Activated CD4-positive, alpha-beta T cell treated with anti-CD3 and anti-CD28 coated beads, Interleukin-2, amount 50 U/mL, for 1 hour (primary cell): ENCODE measurements at places on chromosomes 1 and 21.

GRCh38 chr1:38004284-38005108 lies 818 bp downstream of the FHL3 start:
- DNase-seq = no peak

DNA sequence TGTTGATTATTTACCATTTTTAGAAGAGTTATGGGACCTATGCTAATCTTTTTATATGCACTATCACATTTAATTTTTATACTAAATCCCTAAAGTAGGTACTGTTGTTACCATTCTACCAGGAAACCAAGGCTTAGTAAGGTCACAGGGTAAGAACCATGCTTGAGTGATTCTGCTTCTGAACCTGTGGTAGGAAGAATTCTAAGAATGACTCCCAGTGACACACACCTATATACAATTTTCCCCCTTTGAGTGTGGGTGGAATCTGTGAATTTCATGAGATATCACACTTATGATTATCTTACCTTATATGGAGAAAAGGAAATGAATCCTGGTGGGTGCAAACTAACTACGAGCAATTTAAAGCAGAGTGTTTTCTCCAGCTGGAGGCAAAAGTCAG lies 391.0 kb downstream of the USH2A start:
- DNase-seq = no peak

GRCh38 chr1:2132222-2133038 lies 62.1 kb downstream of the FAAP20 start:
- peak; percentile 23 for DNase-seq

GRCh38 chr1:173749137-173749536 lies 34.4 kb downstream of the KLHL20 start:
- DNase-seq = no peak

GRCh38 chr1:60055336-60055735 lies 18.2 kb downstream of the C1orf87 start:
- DNase-seq = no peak

DNA sequence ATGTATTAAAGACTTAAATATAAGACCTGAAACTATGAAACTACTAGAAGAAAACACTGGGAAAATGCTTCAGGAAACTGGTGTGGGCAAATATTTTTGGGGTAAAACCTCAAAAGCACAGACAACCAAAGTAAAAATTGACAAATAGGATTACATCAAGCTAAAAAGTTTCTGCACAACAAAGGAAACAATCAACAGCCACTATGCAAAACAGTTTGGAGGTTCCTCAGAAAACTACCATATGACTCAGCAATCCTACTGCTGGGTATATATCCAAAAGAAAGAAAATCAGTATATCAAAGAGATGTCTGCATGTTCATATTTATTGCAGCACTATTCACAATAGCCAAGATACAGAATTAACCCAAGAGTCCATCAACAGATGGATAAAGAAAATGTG lies 17.1 kb downstream of the TSHB start:
- DNase-seq = no peak

- no peak for DNase-seq
Measured at GRCh38 chr1:74526708-74527107, 14.3 kb upstream of the LRRC53 start.

DNA sequence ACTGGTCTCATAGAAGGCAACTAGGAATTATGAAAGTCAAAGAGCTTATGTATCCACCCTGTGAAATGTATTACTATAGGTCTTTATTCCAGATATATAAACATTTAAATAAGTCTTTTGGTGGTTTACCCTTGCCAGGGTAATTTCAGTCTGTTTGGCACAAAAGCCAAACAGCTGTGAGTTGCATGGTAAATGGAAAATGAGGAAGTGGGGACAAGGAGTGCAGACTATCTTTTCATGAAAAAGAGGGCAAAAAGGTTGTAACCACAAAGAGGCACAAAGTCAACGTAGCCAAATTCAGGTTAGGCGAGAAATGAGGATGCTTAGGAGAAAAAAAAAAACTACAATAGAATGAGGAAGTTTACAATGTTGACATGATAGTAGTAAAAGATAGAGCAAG lies 492.3 kb upstream of the PRMT6 start:
- DNase-seq = no peak

DNA sequence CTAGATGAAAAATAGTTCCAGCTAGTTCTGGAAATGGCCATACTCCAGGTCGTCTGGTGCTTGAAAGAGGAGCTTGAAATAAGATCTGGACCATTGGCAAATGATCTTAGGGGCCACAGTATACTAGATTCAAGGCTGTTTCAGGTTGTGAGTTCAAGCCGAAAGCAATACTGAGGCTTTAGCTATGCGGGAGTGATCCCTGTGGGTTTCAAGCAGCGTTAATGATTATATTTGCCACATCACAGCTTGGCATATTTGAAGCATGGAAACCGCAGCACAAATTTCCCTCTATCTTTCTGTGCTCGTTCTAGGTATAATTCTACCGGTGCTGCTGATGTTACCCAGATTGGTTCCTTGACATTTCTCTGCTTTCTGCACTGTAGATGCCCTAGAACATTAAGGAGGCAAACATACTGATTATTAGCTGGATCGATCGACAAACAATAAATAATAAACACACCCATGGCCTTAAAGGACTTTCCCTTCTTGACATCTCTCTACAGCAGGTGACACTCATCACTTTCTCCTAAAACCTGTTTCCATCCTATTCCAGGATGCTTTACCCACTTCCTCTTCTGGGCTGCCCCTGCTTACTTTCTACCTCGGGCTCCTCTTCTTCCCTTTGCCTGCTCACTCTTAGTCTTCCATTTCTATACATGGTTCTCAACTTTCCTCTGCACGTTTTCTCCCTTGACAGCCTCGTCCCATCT lies 40.6 kb upstream of the LYST start:
- no peak for DNase-seq

GRCh38 chr1:37741130-37741529 lies 23.8 kb downstream of the EPHA10 start:
- no peak for DNase-seq

DNA sequence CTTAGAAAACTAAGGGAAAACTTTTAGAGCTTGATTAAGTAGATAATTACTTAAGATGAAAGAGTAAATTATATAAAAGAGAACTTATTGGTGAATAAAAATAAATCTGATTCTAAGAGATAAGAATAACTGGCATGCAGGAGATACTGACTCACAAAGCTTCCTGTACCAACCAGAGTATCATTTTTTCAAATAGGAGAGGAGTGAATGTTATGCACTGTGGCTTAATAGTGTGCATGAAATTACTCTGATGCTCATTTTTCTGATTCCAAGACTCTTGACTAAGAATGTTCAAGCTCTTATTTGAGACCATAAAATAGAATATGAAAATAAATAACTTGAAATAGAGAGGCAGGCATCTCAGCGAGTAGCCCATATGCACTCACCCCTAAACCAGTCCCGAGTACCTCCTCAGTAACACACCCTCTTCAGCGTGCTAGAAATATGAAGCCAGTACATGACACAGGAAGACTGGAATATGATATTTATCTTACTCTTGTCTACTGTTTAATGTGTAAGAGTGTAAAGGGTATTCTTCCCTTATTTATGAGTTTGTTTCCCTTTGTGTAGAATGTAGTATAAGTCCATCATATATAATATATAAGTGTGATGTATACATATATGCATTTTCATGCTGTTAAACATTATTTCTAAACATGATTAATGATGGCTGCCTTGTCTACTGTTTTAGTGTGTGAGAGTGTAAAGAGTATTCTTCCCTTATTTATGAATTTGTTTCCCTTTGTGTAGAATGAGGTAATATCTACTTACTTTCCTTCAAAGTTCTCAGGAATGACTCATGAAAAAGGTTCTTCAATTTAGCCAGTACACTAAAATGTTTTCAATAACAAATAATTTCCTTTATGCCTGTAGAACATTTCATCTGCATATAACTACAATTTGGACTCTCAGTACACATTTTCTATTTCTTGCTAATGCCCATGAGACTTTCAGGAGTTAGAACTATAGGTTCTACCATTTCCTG lies 99.2 kb upstream of the PALMD start:
- DNase-seq = no peak

DNA sequence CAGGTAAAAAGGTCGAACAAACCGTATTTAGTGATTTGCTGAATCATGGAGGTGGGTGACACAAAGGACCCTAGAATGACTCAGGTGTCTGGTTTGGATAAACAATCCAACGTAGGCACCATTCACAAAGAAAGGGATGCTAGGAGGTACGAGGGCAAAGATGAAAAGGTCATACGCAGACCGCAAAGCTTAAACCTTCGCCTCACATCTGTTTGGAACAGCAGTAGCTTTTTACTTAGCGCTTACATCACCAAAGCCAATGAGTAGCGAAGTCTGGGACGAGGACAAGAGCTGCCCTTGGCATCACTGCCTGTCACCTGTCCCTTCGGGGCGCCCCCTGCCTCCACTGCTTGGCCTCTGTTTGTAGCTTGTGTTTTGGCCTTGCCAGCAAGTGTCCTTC lies 350.2 kb downstream of the SMYD3 start:
- no peak for DNase-seq

DNA sequence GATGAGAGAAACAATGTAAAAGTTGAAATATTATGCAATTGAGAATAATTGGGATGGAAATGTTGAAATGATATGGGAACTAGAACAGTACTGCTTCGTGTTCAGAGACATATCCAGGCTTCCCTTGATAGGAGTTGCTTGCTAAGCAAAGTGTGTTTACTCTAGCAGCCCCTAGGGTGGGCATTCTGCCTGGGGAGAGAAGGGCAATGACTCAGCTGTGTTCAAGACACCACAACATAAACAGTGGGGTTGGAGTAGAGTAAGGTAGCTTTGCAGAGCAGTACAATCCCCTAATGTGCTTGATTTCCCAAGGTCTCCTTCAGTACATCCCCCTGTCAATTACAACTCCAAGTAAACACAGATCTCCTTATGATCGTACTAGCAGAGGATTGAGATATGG lies 4.8 kb upstream of the PCNX2 start:
- no peak for DNase-seq

DNA sequence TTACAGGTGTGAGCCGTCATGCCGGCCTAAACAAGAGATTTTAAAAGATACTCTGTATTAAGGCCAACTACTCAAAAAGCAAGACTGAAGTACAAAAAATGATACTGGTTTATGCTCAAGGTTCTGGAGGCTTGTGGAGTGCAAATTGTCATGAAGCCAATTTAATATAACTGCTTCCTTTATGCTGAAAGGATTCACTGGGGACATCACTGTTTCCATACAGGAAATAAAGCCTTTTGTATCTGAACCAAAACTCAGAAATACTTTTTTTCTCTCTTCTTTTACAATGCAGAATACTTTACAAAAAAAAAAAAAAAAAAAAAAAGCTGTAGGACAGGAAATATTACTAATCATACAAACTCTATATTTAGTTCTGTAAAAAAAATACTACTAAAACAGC lies 55.5 kb upstream of the CNN3 start:
- no peak for DNase-seq

- no peak for DNase-seq
Measured at GRCh38 chr1:22600817-22601605, 35.4 kb upstream of the C1QA start.

GRCh38 chr1:11685210-11685752 lies 4.3 kb upstream of the MAD2L2 start:
- DNase-seq = no peak

GRCh38 chr1:228958121-228958520 lies 222.8 kb downstream of the RHOU start:
- DNase-seq = no peak

GRCh38 chr1:54971317-54971791 lies 9.1 kb upstream of the TMEM61 start:
- DNase-seq = no peak

GRCh38 chr1:48493041-48493440 lies 21.0 kb upstream of the SPATA6 start:
- DNase-seq = no peak

DNA sequence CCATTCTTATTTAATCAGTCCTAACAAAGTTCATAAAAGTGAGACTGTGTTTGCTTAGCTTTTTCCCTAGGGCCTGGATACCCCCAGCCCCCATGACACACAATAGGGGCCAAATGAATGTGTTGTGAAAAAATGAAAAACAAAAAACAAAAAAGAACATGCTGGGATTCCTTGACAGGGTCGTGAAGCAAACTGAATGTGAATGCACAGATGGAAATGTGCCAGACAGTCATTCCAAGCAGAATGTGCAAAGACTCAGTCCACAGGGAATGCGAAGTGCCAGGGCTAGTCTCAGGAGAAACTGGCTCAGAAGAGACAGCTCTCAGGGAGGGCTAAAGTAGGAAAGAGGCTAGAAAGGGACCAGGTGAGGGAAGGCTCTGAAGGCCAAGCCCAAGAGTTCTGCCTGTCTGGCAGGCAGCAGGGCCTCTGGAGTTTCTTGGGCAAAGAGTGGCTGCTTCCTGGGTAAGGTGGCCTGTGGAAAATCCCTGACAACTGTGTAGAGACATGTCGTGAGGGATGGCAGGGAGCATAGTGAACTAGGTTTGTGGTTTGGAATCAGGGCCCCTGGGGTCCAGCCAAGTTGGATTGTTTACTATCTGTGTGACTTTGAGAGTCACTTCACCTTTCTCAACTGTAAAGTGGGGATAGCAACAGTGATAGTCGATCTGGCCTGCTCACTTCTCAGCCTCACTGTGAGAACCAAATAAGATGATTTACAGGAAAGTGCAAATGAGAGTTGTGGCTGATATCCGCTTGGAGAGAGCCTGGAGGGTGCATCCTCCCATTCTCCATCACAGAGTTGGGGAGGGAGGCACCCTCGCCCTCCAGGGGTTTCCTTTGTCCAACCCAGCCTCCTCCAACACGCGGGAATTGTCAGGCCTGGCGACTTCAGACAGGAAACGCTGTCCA lies 1.2 kb upstream of the ADAM15 start:
- DNase-seq = no peak

DNA sequence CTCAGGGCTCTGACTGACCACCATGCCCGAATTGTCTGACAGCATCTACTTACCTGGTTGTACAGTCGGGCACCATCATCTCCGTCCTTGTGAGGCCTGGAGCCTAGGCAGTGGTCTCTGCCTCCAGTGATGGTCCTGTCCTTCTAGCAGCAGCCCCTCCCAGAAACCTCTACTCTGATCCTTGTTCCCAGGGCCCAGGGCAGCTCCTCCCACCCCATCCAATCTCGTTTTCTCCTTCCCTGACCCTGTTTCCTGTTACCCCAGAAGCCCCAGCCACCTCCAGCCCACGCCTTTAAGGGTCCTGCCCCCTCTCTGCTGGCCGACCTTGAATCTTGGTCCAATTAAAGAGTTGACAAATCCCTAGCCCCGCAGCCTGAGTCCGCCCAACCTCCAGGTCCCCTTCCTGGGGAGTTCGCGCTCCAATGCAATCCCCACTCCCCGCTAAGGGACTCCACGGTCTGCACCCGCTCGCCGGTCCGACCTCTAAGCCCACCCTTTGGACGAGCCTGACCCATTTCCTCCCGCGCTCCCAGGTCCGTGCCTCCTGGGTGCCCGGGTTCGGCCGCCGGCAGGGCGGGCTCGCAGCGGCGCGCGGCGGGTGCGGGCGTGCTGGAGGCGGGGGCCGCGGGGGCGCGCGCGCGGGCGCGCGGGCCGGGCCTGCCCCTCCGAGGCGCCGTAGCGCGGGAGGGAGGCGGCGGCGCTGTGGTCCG lies at the start of gene B4GALT2:
Gene B4GALT2 (plus strand): TSS at position 660 of the 710 bp plus-strand sequence. CDS start 1,951 bp downstream, outside the sequence.
- DNase-seq = peak; percentile 22

- no peak for DNase-seq
Measured at GRCh38 chr1:214349781-214350180, 68.8 kb downstream of the SMYD2 start.
